Hematopoietic multipotent progenitor cell treated with erythropoietin and hydrocortisone succinate and interleukin-3 and kit ligand, for 17 days (in vitro differentiated cells): ENCODE measurements at places on chromosomes 2 and 18.

- DNase-seq = no peak
Observed at GRCh38 chr2:163527381-163527780, 208.4 kb downstream of the FIGN start.

GRCh38 chr2:140481136-140481535 is 1649.7 kb downstream of the LRP1B start:
- DNase-seq = no peak

GRCh38 chr2:232542715-232543467 is 3.4 kb downstream of the CHRNG start:
- DNase-seq = no peak

DNA sequence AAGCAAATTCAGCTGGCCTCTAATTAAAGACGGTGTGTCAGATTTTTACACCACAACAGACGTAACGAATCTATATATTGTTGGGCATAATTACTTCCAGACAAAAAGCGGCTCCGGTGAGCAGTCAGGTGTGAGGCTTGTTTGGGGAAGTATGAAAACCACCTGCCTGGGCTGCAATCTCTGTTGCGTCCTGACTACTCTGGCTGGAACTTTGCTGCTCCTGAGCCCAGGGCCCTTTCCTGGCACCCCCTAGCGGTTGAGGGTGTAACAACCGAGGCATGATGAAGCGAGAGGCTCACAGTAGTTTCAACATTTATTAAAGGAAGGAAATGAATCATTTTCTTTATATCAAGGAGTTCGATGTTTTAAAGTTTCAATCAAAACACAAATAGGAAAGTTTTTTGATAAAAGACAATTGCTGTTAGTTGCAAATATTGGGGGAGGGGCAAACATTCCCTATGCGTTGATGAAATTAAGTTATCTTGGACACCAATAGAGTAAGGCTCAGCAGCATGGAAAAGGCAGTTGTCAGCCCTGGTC is 10.6 kb upstream of the ITGB6 start:
- peak; percentile 38 for DNase-seq

- no peak for DNase-seq
Observed at GRCh38 chr18:79627750-79628294, 51.8 kb upstream of the CTDP1 start.

- DNase-seq = no peak
Observed at GRCh38 chr2:226524381-226524843, 275.2 kb downstream of the IRS1 start.

DNA sequence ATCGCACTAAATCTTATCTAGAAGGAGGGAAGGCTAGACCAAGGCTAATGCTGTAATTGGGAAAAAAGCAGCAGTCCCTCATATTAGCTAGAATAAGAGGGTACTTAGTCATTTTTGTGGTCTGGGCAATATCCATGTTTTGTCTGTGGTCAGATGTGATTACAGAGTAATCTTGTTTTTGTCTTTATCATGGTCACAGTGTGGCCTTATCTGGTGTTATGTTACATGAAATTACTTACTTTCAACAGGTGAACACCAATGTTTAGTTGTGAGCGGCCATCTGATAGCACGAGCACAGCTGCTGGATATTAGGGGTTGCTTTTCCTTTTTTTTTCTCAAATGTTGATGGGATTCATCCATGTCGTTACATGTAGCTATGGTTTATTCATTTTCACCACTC is 23.7 kb upstream of the PLEKHM3 start:
- no peak for DNase-seq

DNA sequence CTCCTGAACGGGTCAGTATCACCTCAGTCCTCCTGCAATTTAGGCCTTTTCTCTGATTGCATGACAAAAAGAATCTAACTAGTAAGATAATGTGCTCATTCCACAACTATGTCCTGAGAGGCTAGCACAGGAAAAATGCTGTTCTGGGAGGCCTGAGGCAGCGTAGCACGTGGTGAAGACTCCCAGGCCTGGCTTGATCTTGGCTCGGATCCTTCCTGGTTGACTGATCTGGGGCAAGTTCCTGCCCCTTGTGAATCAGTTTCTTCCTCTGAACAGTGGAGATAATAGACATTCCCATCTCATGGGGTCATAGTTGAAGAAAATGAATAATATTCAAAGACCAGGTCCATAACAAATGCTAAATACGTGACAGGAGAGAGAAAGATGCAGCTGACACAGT is 12.3 kb downstream of the FBLN7 start:
- DNase-seq = no peak

DNA sequence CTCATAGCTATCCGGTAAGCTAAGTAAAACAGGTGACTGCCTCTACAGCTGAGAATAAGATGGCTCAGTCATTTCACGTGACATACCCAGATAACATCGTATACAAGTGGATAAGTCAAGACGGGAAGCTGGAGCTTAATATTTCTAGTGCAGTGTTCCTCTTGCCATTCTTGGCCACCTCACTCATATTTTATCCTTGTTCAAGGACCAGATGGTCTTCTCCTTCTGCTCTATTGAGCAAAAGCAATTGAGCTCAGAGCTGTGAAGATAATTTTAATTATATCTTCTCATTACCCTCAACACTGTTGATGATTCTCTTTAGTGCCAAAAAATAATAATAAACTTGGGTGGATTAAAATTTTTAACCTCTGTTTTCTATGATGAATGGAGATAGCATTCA is 201.1 kb downstream of the DCC start:
- DNase-seq = no peak

DNA sequence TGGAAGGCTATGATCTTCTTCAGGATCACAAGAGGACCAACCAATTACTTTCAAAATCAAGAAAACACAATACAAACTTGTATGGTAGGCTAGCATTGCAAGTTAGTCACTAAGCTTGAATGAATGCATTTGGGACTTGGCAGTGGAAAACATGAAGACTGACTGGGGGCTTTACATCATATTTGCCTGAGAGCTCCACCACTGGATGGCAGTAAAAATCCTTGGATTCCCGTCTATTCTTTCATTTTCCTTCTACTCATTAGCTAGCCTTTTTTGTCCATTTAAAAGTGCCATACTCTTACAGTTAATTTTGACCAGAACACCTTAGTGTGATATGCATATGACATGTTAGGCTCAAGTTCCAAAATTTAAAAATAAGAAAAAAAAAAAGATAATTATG is 63.5 kb upstream of the RASGRP3 start:
- no peak for DNase-seq
